GM10248 (cell line): ENCODE measurements at places on chromosomes 7 and 10.
A peak's percentile ranks its signal among the peaks of the same experiment; 100 is the strongest.

DNA sequence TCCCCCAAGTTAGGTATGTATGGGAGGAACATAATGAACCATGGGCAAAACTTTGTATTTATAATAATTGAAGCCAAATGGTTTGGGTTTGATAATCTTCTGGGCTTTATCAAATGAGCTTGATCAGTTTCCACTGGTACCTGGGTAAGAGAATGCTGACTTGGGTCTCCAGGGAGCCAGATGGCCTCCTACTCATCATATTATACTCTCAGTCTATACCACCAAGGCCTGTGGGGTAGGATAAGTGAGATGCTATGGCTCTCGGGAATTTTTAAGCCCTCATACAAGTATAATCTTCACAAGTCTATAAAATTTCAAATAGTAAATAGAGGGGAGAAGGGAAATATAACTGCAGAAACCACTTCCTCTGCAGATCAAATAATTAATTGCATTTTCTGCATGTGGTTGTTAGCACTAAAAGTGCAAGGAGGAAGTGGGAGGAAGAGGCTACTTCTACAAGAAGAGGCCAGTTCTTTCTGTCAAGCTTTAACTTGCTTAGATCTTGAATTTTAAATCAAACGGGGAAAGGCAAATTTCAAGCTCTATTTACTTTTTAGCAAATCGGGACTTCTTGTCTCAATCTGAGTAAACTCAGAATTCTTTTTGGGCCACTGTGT is 349.0 kb downstream of the SORCS1 start:
- no peak for DNase-seq

GRCh38 chr7:148060724-148061123 is 529.8 kb upstream of the C7orf33 start:
- DNase-seq = peak; percentile 11

DNA sequence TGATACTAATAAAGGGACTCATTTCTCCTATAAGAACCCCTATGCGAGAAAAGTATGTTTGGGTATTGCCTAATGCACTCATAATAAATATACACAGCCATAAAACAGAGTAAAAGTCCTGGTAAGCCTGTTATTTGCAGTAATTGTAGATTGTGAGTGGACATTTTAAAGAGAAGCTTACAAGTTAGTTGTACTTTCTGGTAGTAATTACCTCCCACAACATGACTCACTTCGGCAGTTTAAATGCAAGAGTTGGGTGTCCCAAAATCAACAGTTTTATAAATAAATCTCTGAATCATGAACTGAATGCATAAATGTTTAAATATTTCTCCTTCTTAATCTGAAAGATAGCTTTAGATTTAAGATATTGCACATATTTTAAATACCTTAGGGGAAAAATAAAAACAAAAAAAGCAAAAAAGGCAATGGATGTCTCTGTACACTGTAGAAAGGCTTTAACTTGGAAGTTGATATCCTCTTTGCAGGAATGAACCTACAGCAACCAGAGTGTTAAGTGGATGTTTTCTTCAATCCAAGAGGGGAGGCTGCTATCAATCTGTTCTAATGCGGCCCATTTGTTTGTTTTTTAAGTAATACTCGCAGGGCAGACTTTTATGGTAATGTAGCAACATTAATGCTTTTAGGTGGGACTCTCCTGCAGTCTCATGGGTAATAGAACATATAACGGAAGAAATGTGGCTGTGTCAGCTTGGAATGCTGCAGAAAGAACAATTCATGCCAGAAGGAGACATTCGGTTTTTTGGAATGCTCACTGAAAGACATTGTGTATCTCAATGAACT is 57.3 kb upstream of the ZEB1 start:
- DNase-seq = no peak

GRCh38 chr7:128154504-128154903 is 86.6 kb upstream of the LEP start:
- no peak for DNase-seq

DNA sequence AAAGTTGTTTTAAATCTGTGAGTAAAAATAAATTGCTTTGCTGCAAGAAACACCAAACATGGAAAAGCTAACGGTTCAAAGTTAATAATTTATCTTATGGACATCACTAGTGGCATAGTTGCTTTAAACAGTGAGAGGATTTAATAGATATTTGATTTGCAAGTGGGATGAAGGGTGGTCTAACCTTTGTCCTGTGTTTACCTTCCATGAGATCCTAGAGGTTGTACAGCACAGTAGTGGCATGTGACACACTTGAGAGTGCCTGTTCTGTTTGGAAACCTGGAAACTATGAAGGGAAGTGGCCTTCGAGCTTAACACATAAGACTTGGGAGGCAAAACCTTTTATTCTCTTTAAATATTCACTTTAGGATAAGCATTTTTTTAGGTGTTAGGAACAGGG is 16.0 kb downstream of the EGFR start:
- no peak for DNase-seq

- DNase-seq = no peak
Measured at GRCh38 chr7:100384628-100385294, 11.5 kb downstream of the PILRA start.

GRCh38 chr7:151317936-151318335 is 23.7 kb upstream of the NUB1 start:
- DNase-seq = no peak

GRCh38 chr10:89548673-89549072 is 13.3 kb upstream of the SLC16A12 start:
- DNase-seq = no peak

GRCh38 chr10:50516171-50516570 is 107.6 kb downstream of the SGMS1 start:
- DNase-seq = no peak

DNA sequence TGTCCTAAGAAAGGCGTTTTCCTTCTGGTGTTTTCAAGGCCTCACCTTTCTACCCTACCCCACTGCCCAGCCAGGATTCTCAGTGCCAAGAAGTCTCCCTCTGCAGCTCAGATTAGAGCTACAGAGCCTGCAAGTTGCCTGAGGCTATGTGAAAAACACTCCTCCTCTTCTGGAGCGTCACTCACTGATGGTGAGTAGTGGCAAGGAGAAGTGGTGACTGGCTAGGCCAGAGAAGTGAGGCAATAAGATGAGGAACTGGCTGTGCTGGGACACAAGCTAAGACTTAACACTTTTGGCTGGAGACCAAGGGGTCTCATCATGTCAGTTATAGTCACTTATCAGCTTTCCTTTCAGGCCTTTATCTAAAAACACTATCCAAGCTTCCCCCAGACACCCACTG is 86.7 kb upstream of the PRKAR2B start:
- DNase-seq = no peak

DNA sequence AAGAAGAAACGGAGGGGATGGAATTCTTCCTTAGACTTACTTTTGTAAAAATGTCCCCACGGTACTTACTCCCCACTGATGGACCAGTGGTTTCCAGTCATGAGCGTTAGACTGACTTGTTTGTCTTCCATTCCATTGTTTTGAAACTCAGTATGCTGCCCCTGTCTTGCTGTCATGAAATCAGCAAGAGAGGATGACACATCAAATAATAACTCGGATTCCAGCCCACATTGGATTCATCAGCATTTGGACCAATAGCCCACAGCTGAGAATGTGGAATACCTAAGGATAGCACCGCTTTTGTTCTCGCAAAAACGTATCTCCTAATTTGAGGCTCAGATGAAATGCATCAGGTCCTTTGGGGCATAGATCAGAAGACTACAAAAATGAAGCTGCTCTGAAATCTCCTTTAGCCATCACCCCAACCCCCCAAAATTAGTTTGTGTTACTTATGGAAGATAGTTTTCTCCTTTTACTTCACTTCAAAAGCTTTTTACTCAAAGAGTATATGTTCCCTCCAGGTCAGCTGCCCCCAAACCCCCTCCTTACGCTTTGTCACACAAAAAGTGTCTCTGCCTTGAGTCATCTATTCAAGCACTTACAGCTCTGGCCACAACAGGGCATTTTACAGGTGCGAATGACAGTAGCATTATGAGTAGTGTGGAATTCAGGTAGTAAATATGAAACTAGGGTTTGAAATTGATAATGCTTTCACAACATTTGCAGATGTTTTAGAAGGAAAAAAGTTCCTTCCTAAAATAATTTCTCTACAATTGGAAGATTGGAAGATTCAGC is 158.7 kb upstream of the LANCL2 start:
- DNase-seq = no peak

DNA sequence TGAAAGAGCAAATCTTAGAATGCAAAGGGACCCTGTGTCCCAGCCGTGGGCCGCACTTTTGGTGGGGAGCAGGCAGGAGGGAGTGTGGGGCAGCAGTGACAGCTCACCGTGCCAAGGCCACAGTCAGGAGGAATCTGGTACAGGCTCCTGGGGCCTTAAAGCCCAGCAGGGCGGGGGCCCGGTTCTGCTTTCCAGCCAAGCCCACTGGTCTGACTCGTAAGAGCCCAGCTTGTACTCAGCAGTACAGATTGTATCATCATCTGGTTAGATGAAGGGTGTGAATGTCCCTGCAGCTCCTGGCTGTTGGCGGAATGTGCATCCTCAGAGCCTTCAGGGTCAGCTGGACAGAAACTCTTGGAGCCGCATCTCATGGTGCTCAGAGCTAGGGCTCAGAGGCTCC is 30.5 kb upstream of the TRIM8 start:
- DNase-seq = no peak

DNA sequence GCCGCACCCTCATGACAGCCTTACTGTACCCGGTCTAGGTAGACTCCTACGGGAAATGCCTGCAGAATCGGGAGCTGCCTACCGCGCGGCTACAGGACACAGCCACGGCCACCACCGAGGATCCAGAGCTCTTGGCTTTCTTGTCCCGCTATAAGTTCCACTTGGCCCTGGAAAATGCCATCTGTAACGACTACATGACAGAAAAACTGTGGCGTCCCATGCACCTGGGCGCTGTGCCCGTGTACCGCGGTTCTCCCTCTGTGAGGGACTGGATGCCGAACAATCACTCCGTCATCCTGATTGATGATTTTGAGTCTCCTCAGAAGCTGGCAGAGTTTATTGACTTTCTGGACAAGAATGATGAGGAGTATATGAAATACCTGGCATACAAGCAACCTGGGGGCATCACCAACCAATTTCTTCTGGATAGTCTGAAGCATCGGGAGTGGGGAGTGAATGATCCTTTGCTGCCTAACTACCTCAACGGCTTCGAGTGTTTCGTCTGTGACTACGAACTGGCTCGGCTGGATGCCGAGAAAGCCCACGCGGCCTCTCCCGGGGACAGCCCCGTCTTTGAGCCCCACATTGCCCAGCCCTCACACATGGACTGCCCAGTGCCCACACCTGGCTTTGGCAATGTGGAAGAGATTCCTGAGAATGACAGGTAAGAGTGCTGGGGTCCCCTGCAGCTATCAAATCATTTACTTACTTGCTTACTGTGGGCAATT is 8.5 kb upstream of the CHCHD1 start:
- DNase-seq = no peak

DNA sequence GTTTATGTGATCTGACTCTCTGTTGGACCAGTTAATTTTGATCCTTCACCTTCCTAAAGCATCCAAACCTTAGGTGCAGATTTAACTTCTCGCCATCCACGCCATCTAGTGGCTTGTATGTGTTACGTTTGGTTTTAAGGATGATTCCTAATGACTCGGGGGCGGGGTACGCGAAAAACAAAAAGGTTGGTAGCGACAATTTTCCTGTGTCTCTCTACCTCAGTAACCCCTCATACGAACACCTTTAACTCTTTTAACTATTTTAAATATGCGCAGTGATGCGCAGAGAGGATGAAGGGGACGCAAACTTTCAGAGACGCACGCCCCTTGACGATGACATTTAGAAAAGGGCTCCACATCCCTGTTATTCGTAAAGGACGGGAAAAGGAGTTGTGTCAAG is 714 bp upstream of the KCND2 start:
- peak; percentile 71 for DNase-seq

DNA sequence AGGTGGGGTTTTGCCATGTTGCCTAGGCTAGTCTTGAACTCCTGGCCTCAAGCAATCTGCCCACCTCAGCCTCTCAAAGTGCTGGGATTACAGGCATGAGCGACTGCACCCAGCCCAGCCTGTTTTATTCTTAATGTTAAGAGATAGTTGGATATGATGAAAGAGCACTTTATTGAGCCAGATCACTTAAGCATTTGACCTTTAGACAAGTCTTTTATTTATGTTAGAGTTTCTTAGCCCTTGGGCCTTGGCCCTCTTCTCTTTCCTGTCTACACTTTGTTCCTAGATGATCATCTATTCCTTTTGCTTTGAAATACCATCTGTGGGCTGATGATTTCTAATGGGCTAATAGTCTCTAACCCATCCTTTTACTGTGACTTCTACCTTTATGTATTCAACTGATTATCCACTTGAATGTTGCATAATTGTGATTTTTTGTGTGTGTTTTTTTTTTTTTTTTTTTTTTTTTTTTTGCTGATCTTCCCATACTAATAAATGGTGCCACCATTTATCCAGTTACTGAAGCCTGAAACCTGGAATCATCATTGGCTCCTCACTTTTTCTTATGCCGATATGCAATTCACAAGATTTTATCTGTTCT is 34.8 kb downstream of the BTRC start:
- DNase-seq = no peak

GRCh38 chr7:12303495-12303894 is 92.4 kb downstream of the TMEM106B start:
- no peak for DNase-seq

GRCh38 chr7:81725812-81726127 is 44.1 kb downstream of the HGF start:
- DNase-seq = no peak

DNA sequence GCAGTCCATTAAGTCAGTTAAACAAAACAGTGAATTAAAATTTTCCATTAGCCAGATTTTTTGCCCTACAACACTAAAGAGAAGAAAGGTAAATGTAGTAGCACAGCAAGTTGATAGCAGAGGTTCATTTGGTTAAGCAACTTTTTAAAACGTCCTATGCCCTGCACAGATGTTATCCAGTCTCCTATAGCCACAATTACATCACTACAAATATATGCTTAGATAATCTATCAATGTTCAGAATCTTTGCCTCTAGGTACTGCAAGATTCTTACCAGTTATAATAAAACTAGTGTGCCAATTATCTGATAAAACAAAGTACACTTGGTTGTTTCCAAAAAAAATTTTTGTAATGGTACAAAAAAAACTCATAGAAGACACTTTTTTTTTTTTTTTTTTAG is 175.5 kb upstream of the MYO3A start:
- DNase-seq = no peak

DNA sequence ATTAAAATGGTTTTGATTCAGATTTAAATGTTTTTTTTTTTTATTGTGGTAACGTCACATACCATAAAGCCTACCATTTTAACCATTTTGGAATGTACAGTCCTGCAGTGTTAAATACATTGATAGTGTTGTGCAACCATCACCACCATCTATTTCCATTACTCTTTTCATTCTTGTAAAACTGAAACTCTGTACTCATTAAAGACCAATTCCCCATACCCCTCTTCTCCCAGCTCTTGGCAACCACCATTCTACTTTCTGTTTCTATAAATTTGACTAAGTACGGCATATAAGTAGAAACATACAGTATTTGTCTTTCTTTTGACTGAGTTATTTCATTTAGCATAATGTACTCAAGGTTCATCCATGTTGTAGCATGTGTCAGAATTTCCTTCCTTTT is 96.2 kb downstream of the EXOC4 start:
- DNase-seq = no peak

GRCh38 chr7:138000081-138000701 is 1.7 kb downstream of the CREB3L2 start:
- DNase-seq = no peak
